ENCODE measurements at places on chromosomes 16 and 17.

DNA sequence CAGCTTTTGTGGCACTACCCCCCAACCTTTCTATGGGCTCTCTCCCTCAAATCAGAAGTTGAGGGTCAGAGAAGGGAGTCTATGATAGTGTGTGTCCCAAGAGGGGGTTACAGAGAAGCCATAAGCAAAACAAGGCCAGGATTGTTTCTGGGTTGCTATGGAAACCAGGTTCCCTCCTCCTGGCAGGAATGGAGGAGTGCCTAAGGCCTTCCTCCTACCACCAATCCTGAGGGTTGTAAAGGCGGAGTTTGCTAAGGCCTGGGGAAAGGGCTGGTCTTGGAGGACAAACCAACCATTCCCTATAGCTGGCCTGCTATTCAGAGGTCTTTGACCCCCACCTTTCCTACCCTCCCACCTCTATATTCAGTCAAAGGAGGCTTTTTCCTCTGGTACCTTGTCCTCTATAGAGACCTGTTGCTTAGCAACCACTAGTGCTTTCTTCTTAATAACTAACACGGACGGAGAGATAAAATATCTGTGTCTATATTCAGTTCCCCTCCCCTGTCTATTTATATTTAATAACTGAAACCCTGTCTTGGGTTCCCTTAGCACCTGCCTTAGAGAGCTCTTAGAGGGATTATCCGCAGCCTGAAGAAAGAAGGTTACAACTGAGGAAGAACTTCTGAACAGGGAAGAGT, 43.4 kb downstream of the NEUROD2 start:
- no peak for DNase-seq

- no peak for DNase-seq
Observed at GRCh38 chr17:39576187-39576586, 31.5 kb downstream of the NEUROD2 start.

DNA sequence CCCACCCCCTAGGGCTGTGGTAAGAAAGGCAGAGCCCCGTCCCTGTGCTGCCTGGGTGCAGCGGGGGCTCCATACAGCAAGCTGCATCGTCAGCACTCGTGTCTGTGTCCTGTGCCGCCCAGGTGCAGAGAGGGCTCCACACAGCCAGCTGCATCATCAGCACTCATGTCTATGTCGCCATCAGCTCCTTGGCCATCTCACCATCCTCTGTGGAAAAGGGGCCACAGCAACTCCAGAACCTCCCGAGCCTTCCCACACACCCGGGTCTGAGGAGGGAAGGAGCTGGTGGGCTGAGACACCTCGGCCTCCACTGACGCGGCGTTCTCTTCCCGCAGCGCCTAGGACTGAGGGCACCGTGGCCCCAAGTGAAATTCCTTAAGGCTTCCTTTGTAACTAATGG, 72.9 kb upstream of the CHMP6 start:
- no peak for DNase-seq

DNA sequence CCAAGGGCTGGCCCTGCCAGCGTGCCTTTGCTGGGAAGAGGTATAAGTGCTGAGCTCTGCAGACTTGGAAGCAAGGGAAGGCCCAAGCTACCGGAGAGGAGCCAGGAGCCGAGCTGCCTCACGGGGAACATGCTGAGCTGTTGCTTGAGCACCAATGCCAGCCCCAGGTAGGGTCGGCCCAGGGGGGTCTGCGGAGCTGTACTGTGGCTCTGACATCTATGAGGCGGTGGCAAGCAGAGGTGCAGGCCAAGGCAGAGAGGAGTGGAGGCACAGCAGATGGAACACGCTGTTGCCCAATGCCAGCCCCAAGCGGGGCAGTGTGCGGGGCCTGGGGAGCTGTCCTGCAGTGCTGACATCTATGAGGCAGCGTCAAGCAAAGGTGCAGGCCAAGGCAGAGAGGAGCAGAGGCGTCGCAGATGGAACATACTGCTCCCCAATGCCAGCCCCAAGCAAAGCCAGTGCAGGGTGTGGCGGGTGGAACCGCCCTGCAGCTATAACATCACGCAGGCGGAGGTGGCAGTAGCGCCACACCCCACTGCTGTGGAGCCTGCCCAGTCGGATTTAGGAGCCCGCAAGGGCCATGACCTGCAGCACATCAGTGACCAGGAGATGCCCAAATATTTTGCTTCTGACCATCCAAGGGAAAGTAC, 10.0 kb downstream of the GGA2 start:
- DNase-seq, result no peak

GRCh38 chr16:25916037-25916436, 224.3 kb downstream of the HS3ST4 start:
- no peak for DNase-seq

- DNase-seq, result no peak
Observed at GRCh38 chr17:10205549-10206185, 7.3 kb upstream of the GAS7 start.

- DNase-seq, result no peak
Observed at GRCh38 chr17:70130289-70130688, 39.0 kb upstream of the KCNJ2 start.

DNA sequence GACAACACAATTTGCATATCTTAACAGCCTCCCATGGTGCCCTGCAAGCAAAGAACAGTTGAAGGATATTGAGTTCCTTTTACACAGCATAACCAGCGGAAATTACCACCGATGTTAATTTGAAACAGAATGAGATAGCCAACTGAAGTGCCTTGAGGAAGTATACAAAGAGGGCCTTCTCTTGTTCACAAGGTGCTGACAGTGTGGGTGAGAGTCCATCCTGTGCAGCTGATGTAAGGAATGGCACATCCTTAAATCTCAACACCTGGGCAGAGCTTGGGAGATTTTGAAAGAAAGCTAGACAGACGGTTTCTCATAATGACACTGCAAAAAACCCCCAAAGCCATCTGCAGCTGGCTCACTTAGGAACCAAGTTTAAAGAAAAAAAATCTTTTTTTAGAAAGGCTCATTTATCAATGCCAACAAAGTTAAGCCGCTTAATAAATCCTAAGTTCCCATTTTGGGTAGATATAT, 818.6 kb downstream of the KCNJ2 start:
- DNase-seq, result no peak

DNA sequence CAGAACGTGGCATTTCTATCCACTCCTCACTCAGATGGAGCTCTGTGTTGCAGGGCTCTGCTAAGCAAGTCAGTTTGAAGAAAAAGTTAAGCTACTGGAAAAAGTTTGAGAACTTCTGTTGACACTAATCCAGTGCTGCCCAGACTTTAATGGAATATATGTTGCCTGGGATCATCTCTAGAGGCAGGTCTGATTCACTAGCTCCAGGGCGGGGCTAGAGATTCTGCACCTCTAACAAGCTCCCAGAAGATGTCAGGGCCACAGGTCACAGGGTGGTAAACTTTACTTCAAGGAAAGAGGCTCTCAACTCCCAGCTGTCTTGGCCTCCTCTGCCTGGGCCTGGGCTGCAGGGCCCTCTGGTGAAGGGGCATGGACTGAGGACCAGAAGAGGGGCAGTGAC, 6.8 kb downstream of the TTYH2 start:
- DNase-seq, result no peak

Data from keratinocyte (primary cell).